ENCODE measurements at places on chromosomes 6 and 20.

GRCh38 chr6:157787080-157787479 is 36.0 kb upstream of the SNX9 start:
- DNase-seq, result no peak

DNA sequence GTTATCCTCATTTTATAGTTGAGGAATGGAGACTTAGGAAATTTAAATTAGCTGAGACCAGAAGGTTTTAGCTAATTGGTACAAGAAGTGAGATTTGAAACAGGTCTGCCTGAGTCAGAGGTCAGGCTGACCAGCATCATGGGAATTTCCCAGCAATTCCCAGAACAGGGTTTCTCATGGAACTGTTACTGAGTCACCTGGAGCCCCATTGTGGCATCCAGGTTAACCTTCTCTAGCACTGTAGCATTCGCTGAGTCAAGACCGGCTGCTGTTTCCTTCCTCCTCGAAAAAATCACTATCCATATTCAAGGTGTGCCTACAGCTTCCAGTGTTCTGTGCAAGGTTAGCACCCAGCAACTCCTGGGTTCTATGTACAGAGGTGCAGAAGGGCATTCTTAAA is 238.0 kb upstream of the MAN1A1 start:
- DNase-seq, result no peak

DNA sequence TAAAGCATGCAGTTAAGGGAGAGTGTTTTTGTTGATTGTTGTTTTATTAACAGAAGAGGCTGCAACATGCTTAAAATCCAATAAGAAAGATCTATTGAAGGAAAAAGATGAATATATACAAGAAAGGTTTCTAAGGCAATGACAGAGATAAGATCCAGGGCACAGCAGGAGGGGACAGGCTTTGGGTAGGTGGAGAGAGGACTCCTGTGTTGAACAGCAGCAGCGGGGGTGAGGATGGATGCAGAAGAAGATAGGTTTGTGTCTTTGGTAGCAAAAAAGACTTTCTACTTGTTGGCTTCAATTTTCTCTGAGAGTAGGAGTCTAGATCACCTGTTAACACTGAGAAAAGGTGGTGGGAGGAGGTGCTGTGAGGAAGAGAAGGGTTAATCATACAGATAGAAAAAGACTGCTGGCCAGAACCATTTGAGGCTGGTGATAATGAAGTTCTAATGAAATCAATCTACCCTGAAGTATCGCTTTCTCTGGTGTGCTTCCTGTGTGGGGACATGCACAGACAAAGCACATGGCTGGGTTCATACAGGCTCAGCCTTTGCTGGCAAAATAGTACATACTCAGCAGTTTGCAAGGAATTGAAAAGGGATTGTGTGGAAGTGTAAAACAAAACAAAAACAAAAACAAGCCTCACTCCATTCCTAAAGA is 17.2 kb upstream of the DST start:
- no peak for DNase-seq

DNA sequence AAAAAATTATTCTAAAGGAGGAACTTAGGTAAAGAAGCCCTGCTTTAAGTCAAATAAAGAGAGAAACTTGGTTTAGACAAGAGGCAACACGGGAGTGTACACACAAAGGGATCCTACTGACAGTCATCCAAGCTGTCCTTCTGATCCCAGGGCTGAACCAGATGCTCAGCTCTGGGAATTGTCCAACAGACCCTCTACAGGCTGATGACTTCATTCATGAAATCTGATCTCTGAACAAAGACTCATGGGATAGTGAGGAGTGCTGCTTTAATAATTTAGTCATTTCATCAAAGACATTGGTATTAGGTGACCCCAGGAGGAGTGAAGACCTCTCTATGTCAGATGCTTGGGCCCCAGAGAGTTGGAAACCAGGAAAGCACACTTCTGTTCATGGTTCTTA is 65.6 kb upstream of the ARMH2 start:
- DNase-seq, result no peak

- no peak for DNase-seq
These were observed 11.7 kb downstream of the ZBP1 start for GRCh38 chr20:57608516-57608915.

DNA sequence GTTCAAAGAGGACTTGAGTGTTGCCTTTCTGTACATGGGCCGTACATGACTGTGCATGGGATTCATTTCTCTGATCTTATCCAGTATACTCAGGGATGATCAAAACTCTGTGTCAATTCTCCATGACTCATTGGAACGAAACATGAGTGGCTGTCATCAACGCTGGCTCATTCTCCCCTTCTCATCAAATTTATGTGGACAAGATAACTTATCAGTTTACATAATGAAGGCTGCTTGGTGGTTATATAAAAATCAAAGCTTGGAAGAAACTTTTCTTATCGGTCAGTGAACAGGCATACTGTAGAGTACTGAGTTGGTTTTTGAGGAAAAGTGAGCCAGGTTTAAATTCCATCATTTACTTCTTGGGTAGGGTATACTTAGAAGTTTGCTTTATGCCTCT is 24.9 kb downstream of the CRISP1 start:
- no peak for DNase-seq

GRCh38 chr20:35318502-35319157 is 26.4 kb upstream of the FAM83C start:
- peak; percentile 71 for DNase-seq

GRCh38 chr6:36290668-36291620 is 21.1 kb downstream of the PNPLA1 start:
- no peak for DNase-seq

- no peak for DNase-seq
These were observed 77.2 kb upstream of the MPC1 start for GRCh38 chr6:166459906-166460305.

GRCh38 chr6:116424001-116424400 is 37.2 kb upstream of the CALHM6 start:
- no peak for DNase-seq

DNA sequence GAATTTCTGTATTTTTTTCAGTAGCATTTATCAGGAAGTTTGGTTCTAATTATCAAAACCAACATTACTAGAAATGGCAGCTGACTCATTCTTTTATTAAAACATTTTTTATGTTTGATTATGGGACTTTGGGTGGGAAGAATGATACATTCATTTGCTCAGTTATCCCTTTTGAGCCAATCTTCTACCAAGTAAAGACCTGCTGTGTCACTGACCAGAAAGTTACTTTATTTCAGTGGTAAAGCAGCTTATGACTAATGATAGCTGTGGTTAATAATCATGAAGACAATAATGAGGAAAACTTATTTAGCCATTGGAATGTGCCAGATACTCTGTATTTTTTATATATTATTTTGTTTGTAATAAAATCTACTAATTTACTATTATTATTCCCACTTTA is 142.3 kb downstream of the FARS2 start:
- no peak for DNase-seq

- DNase-seq, result no peak
These were observed 582.4 kb downstream of the PHF3 start for GRCh38 chr6:64217721-64218620.

DNA sequence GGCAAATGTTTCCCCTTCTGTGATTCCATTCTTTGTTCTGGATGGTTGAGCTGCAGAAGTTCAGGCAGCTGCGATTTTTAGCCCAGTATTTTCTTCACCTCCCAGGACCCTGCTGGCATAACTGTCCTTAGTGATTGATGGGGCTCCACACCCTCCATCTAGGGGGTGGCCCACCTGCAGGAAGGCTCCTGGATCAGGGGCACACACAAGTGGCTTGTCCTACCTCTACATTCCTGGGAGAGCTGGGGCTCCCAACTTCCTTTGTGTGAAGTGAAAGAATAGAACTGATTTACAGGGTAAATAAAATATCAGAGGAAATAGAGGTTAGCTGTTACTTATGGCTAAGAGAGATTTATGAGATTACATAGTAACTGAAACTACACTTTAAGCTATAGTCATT is 129.5 kb upstream of the MAP3K7 start:
- no peak for DNase-seq

GRCh38 chr6:43817192-43817591 is 47.2 kb downstream of the VEGFA start:
- no peak for DNase-seq

GRCh38 chr20:6651561-6651960 is 115.9 kb upstream of the BMP2 start:
- DNase-seq, result no peak

GRCh38 chr20:31570735-31571617 is 34.1 kb upstream of the ID1 start:
- no peak for DNase-seq

- DNase-seq, result no peak
These were observed 16.9 kb downstream of the ZNF217 start for GRCh38 chr20:53576586-53577318.

GRCh38 chr6:138241381-138241780 is 23.1 kb upstream of the PBOV1 start:
- DNase-seq, result no peak

GRCh38 chr6:111301946-111302345 is 181.1 kb downstream of the REV3L start:
- no peak for DNase-seq

DNA sequence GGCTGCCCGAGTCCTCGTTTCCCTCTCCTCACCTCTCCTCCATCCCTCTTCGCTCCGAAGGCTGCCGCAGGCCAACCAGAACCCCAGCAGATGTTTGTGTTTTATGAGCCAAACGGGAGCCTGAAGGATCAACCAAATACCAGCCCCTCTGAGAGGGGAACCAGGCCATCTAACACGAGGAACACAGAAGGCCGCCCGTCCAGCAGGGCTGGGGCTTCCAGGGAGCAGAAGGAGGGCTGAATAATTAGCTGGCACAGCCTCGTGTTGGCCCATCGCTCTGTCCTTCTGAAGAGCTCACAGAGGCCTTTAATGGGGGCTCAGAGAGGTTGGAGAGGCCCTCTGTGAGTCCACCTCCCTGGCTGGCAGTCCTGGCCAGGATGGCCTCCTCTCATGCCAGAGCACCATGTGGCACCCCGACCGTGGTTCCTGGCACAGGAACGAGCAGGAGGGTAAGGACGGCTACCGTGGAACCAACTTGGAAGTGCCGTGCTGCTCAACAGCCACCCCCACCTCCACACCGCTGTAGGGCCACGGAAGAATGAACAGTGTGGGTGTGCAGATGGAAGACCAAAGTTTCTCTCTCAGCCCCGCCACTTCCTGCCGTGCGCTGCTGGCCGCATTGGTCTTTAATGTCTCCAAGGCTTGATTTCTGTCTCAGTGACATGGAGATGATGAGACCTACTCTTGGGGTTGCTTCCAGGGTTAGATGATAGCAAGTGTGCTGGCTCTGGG is 155.2 kb downstream of the SCML4 start:
- DNase-seq, result no peak

- DNase-seq, result no peak
These were observed 131.9 kb upstream of the SYNDIG1 start for GRCh38 chr20:24337551-24337950.

DNA sequence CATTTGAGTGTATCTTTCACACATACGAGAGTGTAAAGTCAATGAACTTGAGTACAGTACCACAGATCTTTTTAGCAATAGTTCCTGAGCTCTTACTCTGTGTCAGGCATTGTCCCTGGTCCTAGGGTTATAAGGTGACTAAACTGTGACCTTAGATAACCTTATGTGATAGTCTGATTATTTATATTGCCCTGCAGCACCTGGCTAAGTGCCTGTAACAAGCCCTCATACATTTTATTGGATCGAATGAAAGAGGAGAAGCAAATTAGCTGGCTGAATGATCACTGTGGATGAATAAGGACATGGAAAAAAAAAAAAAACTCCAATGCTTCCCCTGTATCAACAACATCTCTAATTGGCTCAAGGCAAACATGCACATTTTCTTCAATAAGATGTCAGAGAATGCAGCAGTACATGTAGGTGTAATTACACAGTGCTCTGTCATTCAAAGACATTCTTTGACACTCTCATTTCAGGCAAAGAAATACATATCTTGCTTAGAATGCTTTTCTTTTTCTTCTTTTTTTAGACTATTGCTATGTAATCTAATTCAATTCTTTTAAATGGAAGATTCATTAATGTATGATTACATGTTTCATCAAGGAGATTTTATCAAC is 153.4 kb downstream of the PHACTR1 start:
- no peak for DNase-seq

DNA sequence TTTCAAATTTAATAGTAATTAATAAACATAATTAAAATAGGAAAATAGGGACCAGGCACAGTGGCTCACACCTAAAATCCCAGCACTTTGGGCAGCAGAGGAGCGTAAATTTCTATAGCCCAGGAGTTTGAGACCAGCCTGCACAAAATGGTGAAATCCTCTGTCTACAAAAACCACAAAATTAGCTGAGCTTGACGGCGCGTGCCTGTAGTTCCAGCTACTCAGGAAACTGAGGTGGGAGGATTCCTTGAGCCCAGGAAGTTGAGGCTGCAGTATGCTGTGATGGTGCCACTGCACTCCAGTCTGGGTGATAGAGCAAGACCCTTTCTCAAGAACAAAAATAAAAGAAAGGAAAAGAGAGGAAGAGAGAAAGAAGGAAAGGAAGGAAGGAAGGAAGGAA is 1387.0 kb upstream of the ADGRB3 start:
- no peak for DNase-seq

DNA sequence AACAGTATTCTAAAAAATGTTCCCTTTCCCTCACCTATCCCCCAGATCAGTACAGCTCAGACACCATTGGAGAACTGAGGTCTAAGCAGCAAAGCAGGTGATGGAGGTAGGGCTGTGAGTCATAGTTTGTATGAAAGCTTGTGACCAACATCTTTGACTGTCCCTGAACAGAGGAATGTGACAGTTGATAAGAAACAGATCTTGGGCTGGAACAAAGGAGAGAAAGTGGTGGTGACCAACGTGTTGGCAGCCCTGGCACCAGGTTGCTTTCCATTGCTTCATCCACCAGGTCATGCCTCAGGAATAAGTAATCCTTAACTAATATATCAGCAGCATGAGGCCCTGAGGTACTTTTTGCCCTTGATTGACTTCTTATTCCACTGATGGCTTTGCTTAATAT is 19.9 kb upstream of the CRIP3 start:
- DNase-seq, result peak; percentile 27

GRCh38 chr6:19438566-19439353 is 398.4 kb upstream of the ID4 start:
- no peak for DNase-seq

DNA sequence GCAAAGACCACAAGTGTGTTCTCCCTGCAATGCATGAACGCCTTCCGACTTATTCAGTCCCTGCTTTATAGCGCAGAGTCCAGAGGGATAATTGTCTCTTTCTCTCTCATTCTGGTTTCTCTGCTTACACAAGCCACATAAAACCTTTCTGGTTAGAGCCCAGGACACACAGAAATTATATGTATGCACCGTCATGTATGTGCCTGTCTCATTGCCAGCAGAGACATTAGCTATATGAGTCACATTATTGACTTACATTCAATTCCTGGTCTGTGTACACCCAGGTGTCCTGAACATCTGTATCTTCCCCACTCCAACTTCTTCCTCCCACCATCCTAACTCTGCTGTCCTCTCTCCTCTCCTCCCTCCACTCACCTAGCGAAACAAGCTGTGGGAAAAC is 44.0 kb downstream of the LRFN2 start:
- no peak for DNase-seq

GRCh38 chr6:41443616-41444525 is 102.3 kb upstream of the FOXP4 start:
- no peak for DNase-seq

- no peak for DNase-seq
These were observed 55.3 kb downstream of the RBM24 start for GRCh38 chr6:17336425-17336824.

GRCh38 chr20:15675813-15676484 is 897.3 kb downstream of the KIF16B start:
- DNase-seq, result no peak
